ENCODE measurements at places on chromosomes 11 and 22. TPM values are rescaled to one million over a fixed set of nuclear protein-coding genes. Genes with fewer than 3 reads are reported as not detected.

The SPI1 gene
- total RNA-seq = not detected

- no peak for DNase-seq
Observed at GRCh38 chr11:376531-377173, 7.4 kb downstream of the B4GALNT4 start.

The WNT11 gene
- total RNA-seq = 3.7 TPM

The THY1 gene
- total RNA-seq = not detected

- DNase-seq = no peak
Observed at GRCh38 chr11:104094576-104094975, 58.1 kb downstream of the DDI1 start.

DNA sequence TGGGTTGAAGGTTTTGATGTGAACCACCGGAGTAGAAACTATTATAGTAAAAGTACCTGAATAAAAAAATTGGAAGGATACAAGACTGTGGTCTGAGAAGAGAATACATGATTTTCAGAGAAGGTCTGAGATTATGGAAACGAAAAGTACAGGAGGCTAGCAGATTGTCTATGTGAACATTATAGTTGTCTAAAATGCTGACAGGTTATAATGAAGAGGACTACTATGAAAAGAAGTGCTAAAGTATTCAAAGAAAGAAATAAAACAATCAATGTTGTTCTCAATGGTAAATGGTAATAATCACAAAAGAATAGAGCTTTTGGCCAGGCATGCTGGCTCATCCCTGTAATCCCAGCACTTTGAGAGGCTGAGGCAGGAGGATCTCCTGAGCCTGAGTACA, 34.0 kb downstream of the RAB6A start:
- DNase-seq = no peak

The KDM4E gene
- total RNA-seq = not detected

GRCh38 chr11:113593698-113594308, 112.3 kb downstream of the TMPRSS5 start:
- no peak for DNase-seq

The CXCR5 gene
- not detected for total RNA-seq

The CNTN5 gene
- total RNA-seq = 0.78 TPM

DNA sequence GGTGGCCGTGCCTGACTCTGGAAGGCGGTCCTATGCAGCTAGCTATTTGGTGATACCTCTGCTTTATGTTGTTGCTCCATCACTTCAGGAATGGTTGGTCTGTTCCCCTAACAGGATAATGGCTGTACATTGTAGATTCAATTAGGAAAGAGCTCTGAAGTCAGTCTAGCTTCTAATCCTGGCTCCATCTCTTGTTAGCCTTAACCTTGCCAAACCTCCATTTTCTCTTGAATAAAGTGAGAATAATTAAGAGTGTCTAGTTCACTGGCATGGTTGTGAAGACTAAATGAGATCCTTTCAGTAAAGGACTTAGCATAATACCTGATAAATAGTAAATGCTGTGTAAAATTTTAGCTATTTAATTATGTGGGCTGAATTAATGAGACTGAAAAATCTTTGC, 262.5 kb upstream of the ARHGAP20 start:
- no peak for DNase-seq

DNA sequence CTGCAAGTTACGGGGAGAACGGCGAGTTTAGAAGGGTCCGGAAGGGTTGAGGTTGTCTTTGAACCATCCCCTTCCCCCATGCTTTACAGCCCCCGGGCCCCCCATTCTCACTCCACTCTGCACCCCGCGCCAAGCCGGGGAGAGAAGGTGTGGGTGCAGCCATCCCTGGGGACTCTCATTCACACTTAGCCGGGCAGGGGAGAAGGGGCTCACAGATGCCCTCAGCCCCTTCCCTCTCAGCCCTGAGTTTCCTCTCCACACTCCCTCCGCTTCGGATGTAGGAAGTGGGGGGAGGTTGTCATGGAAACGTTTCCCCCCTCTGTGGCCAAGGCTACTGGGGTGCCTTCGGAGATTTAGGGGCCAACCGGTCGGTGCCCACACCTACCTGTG, 334 bp downstream of the CADM1 start:
- no peak for DNase-seq

The MISFA gene
- total RNA-seq = not detected

The C11orf42 gene
- total RNA-seq = not detected

The PATE4 gene
- not detected for total RNA-seq

The CCDC34 gene
- total RNA-seq = 29.5 TPM

The TIGD3 gene
- 1.5 TPM for total RNA-seq

GRCh38 chr11:123478352-123478987, 48.4 kb downstream of the GRAMD1B start:
- DNase-seq = peak; percentile 59

DNA sequence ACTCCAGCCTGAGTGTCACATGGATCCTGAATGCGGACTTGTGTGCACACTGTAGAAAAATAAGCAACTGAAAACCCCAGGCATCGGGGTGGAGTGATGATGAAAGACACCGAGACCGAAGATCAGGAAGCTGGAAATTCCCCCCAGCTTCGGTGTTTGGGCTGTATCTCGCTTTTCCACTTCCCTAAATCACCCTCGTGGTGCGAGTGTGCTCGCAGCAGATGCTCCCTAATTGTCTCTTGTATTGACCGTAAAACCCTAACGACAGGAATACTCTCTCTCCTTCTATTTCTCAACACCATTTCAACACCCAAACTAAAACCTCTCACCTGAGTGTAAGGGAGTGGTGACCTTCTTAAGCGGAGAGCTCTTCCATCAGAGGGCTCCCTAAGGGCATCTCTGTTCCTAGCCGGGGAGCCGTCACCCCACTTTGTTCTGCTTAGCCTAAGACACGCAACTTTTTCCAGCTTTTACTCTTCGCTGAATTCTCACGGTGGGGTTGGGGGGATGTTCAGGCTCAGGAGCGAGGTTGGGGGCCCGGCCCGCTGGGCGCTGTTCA, 635 bp upstream of the GRK3 start:
- DNase-seq = no peak

The IL17REL gene
- total RNA-seq = not detected

- DNase-seq = no peak
Observed at GRCh38 chr11:88041679-88042078, 133.6 kb downstream of the RAB38 start.

DNA sequence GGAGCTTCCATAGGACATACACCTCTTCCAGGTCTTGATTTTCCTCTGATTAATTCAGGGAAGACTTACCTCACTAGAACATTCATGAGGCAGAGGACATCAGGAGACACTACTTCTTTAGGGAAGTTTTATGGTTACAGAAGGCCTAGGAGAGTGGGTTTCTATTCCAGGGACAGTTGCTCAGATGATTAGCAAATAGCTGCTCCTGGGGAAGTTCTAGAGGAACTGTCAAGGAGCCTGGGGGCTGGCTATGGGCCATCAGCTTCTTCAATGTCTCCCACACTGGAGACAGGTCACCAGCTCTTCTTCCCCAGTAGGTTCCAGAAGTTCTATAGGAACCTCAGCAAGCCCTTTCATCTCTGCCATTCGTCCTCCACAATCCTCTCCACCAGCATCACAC, 11.5 kb upstream of the OR10A5 start:
- no peak for DNase-seq

GRCh38 chr11:108586600-108586999, 7.0 kb downstream of the EXPH5 start:
- DNase-seq = no peak

GRCh38 chr22:37501610-37502341, 15.6 kb upstream of the MFNG start:
- DNase-seq = peak; percentile 98

DNA sequence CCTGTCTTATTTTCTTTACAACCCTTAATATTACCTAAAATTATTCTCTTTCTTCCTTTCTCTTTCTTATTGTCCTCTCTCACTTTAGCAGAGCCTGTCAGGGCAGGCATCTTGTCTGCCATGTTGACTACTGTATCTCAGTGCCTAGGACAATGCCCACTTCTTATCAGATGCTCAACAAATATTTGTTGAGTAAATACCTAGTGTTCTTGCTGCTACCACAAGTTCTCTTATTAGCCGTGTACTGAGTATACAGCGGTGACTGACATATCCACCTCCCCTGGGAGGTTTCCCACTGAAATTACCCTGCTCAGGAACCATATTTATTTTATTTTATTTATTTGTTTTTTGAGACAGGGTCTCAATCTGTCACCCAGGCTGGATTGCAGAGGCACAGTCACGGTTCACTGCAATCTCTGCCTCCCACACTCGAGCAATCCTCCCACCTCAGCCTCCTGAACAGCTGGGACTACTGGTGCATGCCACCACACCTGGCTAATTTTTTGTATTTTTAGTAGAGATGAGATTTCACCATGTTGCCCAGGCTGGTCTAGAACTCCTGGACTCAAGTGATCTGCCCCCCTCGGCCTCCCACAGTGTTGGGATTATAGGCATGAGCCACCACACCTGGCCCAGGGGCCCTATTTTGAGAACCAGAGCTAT, 6.7 kb downstream of the HPX start:
- no peak for DNase-seq

The PRG2 gene
- total RNA-seq = not detected

The GANAB gene
- total RNA-seq = 434 TPM

DNA sequence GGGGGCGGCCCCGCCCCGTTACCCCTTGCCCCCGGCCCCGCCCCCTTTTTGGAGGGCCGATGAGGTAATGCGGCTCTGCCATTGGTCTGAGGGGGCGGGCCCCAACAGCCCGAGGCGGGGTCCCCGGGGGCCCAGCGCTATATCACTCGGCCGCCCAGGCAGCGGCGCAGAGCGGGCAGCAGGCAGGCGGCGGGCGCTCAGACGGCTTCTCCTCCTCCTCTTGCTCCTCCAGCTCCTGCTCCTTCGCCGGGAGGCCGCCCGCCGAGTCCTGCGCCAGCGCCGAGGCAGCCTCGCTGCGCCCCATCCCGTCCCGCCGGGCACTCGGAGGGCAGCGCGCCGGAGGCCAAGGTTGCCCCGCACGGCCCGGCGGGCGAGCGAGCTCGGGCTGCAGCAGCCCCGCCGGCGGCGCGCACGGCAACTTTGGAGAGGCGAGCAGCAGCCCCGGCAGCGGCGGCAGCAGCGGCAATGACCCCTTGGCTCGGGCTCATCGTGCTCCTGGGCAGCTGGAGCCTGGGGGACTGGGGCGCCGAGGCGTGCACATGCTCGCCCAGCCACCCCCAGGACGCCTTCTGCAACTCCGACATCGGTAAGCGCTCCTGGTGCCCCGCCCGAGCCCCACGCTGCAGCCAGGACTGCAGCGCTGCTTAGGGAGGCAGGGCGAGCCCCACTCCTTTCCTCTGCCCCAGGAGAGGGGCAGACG, at the start of gene TIMP3:
TIMP3 (plus strand) TSS at position 169 of the 700 bp plus-strand sequence; CDS start at position 466, 297 bp downstream.
- DNase-seq = no peak

The RTN4R gene
- total RNA-seq = 13.1 TPM

DNA sequence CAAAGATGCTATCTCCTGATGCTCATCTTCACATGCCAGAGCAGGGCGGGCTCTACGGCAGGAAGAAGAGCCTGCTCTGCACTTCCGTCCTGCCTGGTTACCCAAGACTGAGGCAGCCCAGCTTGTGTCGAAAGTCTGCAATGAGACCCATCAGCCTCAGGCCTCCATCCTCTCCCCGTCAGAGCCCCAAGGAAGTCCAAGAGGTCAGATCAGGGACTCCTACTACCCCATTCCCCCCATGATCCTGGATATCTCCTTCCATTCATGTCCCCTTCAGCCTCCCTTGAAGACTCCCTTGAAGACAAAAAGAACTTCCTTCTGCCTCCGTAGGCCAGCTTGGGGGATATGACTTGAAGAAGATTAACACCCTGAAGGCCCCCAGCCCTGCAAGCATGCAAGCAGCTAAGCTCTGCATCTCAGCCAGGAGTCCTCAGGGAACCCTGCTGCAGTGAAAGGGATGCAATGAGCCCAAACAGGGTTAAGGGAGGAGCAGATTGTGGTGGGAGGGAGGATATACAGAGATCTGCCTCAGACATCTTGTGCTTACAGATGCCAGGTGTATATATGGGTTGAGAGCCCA, 85.6 kb downstream of the TRIM29 start:
- DNase-seq = no peak

DNA sequence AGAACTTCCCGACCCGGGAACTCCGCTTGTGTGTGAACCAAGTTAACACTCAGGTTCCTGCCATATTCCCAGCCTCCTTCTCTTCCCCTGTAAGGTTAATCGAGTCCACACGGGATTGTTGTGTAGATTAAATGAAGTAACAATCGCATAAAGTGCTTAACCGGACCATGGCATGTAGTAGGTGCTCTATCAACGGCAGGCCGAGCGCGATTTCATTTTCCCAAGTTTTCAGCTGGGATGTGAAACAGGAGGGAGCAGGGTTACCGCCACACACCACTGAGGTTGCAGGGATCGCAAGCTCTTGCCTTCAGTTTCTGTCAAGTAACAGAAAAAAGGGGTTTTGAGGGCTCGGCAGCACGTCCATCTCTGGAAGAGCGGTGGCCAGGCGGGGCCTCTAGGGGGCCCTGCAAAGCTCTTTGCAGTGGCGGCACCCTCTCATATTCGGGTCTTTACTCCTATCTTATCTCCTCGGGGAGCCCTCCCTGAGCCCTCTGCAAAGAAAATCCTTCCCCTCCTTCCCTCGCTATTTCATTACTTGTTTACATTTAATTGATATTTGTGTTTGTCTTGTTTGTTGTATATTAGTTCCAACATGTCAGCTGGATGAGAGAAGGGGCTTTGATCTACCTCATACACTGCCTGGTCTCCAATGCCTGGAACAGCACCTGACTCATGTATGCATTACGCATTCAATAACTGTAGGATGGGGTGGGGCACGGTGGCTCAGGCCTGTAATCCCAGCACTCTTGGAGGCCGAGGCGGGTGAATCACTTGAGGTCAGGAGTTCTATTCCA, 816 bp upstream of the PLEKHA7 start:
- DNase-seq = peak; percentile 51

DNA sequence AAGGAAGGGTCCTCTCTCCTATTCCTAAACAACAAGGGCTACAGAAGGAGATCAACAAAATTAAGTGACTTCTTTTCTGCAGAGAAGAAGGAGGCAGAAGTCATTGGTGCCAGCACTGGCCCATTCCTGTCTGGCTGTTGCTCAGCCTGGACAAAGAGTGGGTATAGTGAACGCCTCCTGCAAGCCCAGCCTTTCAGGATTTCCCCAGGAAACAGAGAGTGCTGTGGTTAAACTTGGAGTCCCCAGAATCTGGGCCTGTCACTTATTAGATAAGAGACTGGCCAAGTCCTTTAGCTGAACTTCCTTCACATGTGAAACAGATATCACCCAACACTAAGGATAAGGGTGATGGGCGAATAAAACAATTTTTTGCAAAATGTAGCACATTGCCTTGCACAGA, 10.9 kb downstream of the TST start:
- no peak for DNase-seq

GRCh38 chr11:14288189-14288935, 70.6 kb downstream of the RRAS2 start:
- peak; percentile 68 for DNase-seq

The UEVLD gene
- total RNA-seq = 23.8 TPM

- no peak for DNase-seq
Observed at GRCh38 chr22:26634189-26634588, 12.4 kb downstream of the CRYBA4 start.

- no peak for DNase-seq
Observed at GRCh38 chr11:115193914-115194801, 310.1 kb downstream of the CADM1 start.

GRCh38 chr11:2300290-2300935, 1.3 kb downstream of the C11orf21 start:
- DNase-seq = no peak
